ENCODE measurements at places on chromosomes 7 and 10.
A peak's percentile ranks its signal among the peaks of the same experiment; 100 is the strongest.

DNA sequence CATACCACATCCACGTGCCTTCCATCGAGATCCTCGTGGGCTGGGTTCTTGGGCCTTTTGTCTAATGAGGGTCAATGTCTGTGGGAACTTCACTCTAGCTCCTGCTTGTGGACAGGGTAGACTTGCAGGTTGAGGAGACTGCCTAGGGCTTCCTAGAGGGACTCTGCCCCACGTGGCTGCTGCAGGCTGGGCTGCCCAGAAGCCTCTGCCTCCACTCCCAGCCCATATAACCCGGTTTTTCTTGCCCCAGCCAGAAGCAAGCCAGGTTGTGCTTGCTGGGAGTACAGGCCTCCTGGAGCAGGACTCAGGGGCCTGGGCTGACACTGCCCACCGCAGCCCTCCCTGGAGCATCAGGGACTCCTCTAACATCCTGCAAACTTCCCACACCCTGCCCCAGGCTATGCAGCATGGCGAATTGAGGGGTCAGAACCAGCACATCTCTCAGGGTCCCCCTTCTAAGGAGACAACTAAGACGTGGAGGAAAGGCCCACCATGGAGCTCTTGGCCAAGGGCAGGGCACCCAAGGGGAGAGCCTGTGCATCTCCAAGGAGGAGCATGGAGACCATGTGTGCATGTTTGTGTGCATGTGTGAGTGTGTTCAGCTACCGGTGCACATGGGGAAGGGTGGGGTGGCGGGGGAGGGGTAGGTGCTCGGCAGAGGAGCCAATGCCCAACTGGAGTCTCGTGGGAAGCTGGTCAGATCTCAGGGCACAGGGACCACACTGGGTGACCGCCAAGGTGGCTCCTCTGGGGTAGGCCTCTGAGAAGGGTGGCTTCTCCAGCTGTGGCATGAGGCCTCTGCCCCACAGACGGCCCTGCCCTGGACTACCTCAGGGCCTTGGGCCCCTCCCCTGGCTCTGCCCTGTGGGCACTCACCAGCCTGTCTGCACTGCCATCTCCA lies 62.6 kb downstream of the RASGEF1A start:
- DNase-seq = no peak

- DNase-seq = no peak
Measured at GRCh38 chr10:1195828-1196227, 139.6 kb downstream of the WDR37 start.

DNA sequence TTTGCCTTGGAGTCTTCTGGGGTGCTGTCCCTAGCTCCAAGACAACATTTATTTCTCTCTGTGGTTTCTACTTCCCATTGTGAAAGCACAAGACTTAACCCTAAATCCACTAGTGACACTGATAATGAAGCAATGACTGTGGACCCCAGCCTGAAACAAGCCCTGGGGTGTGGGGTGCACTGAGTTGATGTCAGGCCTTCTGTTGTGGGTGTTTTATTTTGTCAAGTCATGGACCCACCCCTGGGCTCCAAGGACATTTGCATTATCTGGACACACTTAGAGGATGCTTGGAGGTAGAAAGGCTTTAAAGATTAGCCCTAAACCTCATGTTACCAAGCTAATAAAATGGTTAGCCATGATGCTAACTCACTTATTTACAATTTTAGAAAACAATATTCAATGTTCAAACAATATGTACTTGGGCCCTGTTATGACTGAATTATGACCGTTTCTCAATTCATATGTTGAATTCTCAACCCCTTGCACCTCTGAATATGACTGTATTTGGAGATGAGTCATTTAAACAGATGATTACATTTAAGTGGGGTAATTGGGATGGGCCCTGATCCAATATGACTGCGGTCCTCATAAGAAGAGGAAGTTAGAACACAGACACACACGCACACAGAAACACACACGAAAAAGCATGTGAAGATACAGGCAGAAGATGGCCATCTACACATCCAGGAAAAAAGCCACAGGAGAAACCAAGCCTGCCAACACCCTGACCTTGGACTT lies 137.2 kb upstream of the IGFBP3 start:
- DNase-seq = no peak

DNA sequence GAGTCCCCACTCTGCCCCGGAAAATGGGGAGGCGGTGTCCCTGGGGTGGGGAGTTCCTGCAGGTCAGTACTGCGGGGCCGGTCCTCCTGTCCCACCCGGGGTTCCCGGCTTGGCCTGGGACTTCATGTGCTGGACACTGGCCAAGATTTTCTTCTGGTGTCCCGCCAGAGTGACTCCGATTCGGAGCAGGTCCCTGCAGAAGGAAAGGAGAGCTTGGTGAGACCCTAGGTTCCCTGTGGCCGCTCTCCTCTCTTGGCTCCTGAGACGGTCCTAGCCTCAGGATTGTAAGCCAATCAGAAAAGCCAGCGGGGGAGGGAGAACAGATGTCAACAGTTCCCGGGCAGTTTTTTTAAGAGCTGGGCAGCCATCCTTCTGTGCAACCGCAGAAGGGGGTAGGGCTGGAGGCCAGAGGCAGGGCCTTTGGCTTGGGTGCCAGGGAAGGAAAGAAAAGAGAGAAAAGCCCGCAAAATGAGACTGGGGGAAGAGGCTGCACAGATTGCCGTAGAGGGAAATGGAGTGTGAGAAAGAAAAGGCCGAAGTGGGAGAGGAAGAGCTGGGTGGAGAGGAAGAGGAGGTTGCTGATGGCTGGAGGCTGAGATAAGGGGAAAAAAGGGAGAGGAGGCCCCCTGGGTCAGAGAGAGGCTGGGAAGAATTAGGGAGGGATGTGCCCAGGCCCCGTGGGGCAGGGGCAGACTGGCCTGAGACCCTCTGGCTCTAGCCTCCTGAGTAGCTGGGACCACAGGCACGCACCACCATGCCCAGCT lies 23.7 kb downstream of the EPHB4 start:
- no peak for DNase-seq

DNA sequence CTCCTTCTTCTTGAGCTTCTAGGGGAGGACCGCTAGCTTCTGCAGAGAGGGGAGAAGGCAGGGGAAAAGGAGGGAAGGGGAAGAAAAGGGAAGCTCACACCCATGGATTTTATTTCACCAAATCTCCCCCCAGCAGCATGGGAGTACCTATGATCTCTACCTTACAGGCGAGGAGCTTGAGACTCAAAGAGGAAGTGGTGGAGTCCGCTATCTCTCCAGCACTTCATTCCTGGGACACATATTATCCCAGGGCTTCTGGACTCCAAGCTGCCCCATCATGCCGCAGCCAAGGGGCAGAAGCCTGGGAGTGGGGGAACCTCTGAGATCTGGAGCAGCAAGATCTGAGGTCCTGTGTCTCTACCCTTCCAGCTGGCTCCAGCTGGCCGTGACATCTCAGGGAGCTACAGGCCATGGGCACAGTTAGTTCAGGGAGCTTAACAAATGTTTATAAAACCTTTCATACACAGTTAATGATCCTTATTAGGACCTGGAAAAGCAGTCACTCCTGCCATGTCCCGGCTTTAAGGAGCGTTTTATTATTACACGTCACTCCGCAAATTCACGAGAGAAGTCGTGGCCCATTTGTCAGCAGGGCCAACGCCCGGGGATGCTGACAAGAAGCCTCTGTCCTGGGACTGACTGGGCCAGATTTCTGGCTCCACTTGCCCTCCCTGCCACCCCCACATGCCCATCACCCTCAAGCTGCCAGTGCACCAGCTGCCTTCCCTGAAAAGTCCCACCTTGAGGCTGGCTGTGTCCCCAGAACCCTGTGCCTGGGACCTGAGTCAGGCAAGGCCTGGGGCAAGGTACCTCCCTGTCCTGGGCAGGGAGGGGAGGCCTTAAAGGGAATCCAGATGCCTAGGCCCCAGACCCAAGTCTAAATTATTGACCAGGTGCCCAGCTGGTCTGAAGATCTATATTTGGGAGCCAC lies 132.1 kb upstream of the ZMIZ1 start:
- no peak for DNase-seq

DNA sequence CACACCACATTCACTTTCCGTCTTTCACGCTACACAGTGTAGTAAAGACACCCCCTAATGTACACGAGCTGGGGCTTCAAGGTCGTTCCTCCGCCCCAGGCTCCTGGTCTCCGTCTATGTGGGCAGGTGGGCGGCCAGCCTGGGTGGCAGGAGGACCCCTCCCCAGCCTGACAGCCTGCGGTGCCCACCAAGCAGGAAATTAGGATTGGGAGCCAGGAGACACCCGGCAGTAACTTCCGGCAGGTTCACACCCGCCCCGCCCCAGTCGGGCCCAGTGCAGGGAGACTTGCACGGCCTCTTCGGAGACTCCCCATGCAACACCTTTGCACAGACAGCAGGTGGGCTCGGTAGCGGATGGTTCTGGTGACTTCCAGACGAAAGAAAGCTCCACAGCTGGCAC lies 27.7 kb upstream of the ADGRA1 start:
- no peak for DNase-seq

GRCh38 chr10:84727398-84727797 lies 399.0 kb downstream of the CCSER2 start:
- DNase-seq = no peak

- no peak for DNase-seq
Measured at GRCh38 chr7:132500727-132501440, 75.4 kb downstream of the PLXNA4 start.

- no peak for DNase-seq
Measured at GRCh38 chr10:79266084-79266483, 81.2 kb upstream of the PPIF start.

- no peak for DNase-seq
Measured at GRCh38 chr7:4722960-4723630, 41.0 kb downstream of the FOXK1 start.

DNA sequence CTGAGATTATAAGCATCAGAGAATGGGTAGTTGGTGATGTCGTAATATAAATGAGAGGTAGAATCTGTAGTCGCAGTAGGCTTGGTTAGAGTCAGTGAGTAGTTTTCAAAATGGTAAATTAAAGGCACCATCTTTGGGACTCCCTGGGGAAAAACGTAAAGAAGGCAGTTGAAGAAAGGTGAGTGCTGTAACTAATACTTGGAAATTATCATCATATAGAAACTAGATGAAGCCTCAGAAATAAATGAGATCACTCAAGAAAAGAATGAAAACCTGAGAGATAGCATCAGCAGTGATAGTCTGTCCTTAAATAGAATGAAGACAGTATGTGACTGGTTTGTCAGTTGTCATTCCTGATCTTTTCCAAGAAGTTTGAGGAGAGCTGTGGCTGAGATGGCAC lies 23.8 kb downstream of the PALS2 start:
- DNase-seq = no peak

GRCh38 chr10:104842704-104843103 lies 201.6 kb downstream of the SORCS3 start:
- no peak for DNase-seq

- DNase-seq = no peak
Measured at GRCh38 chr7:150852371-150852905, at the start of gene AOC1. TSS of gene AOC1 (plus strand) at chr7:150852517. CDS start at chr7:150856471, 3,954 bp downstream.

DNA sequence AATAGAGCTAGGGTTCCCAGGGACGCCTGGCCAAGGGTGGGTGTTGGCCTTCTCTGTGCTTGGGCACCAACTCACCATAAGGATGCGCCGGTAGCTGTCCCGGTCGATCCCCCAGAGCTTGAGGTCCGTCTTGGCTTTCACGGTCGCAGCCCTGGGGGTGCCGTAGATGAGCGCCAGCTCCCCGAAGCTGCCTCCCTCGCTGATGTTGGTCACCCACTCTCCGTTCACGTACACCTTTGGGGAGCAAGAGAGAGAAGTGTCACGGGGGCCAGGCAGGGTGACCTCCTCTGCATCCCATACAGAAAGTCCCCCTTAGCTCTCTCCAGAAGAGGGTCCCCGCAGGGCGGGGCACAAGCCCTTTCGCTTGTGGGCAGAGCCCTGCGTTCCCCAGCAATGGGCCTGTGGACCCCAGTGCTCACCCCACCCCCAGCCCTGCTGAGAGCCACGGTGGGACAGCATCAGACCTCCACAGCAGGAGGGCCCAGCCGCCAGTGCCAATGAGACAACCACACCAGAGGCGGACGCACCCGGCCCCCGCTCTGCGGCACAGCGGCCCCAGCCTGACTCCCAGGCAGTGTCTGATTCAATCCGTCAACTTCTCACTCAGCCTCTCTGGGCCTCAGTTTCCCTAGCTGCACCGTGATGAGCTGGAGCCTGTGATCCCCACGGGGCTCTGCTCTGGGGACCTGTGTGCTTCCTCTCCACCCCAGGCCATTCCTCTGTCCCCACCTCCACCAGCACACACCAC lies 76.6 kb upstream of the PDGFA start:
- DNase-seq = no peak

DNA sequence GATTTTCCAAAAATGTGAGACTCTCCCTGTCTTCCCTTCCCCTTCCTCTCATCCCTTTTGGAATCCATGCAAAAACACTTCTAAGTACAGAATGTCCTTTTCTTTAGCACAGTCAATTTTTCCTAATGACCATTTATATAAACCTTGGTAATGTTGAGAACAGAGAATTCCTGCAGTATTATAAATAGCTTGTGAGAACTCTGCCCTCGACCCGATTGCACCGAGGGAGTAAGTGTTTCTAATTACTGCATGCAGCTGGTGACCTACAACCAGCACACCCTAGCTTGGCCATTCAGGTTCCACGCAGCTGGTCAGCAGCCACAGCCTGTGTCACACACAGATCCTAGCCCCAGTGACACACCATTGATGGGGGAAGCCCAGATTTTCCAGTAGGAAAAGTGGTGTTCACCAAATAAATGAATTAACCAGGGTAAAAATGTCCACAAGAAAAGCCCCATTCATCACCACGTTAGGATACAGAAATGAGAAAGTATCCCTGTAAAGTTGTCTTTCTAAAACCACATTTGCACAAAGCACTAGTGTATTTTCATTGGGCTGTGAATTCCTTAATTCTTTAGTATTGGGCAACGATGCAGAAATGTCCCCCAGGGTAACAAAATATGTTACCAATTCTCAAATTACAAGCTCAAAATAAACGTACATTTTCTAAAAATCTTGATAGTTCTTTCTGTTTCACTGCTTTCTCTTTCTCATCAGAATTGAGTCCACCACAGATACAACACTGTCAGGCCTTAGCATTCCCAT lies 499.0 kb upstream of the KLF6 start:
- DNase-seq = no peak

DNA sequence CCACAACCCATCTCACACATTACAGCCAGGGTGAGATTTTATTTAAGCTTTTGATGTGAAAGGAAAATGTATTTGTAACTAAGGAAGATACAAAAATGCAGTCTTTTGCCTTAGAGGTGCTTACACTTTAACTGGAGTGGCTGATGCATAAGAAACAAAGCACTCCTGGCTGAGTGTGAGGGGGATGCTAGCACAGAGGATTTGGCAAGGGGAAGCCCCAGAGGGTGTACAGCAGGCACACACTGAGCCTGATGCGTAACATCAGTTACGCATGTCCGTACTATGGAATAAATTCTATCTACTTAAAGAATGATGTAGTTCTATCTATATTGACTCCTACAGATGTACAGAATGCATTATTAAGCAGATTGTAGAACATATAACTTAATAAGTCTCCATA lies 17.8 kb downstream of the GIMAP8 start:
- no peak for DNase-seq

GRCh38 chr10:14583252-14583651 lies 191.4 kb downstream of the FAM107B start:
- peak; percentile 66 for DNase-seq

GRCh38 chr7:2374830-2375728 lies 20.5 kb downstream of the EIF3B start:
- DNase-seq = no peak

- no peak for DNase-seq
Measured at GRCh38 chr7:102024769-102025391, 207.5 kb downstream of the CUX1 start.

- DNase-seq = no peak
Measured at GRCh38 chr10:132848291-132848701, 62.3 kb upstream of the NKX6-2 start.
